ENCODE measurements at places on chromosomes 3 and 15.

DNA sequence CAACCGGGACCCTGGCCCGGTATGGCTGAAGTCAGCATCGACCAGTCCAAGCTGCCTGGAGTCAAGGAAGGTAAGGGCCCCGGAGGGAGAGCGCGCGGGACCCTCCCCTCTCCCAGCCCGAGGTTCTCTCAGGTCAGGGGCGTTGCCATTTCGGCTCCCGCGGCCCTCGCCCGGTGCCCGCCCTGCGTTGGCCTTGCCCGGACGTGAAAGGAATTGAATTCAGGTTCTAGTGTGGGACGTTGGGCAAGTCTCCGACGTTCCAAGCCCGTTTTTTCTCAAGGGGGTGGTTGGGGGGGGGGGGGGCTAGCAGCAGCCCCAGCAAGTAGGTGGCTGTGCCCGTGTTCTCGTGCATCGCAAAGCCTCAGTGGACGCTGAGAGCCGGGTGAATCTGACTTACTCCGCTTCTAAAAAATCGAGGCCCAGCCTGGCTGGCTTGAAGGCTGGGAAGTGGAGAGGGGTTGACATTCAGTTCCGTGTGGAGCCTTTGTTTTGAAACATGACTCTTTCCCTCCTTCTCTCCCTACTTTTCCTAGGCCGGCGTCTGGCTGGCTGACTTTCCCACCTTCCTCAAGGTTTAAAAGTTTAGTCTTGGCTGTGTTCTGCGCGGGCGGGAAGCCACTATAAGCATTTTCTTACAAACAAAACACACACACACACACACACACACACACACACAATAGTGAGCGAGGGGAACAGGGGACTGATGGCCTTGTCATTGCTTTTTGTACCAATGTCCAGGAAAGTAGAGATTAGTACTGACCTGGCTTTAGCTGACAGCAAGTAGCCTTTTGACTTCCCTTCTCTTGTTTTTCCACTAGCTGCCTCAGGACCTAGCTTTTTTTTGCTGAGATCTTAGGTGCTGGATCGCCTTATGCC, at the start of gene UTS2B:
UTS2B (minus strand) TSS at position 873 of the 876 bp plus-strand sequence. CDS start 48,337 bp downstream, outside the sequence.
- DNase-seq = peak; percentile 10

- no peak for DNase-seq
These were observed 41.9 kb downstream of the NOX5 start for GRCh38 chr15:69056365-69056764.

DNA sequence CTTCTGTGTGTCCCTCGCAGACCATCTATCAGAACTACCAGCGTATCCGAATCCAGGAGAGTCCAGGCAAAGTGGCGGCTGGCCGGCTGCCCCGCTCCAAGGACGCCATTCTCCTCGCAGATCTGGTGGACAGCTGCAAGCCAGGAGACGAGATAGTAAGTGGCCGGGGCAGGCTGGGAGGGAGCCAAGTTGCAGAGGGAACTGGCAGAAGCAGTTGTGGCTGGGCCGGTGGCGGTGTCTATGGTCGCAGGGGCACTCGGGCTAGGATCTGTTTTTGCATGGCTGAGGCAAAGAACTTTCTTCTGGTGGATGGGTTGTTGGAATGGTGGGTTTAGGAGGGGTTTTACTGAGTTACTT, 10.1 kb downstream of the MCM2 start:
- no peak for DNase-seq

GRCh38 chr3:183161552-183162336, 790 bp downstream of the LAMP3 start:
- DNase-seq = no peak

DNA sequence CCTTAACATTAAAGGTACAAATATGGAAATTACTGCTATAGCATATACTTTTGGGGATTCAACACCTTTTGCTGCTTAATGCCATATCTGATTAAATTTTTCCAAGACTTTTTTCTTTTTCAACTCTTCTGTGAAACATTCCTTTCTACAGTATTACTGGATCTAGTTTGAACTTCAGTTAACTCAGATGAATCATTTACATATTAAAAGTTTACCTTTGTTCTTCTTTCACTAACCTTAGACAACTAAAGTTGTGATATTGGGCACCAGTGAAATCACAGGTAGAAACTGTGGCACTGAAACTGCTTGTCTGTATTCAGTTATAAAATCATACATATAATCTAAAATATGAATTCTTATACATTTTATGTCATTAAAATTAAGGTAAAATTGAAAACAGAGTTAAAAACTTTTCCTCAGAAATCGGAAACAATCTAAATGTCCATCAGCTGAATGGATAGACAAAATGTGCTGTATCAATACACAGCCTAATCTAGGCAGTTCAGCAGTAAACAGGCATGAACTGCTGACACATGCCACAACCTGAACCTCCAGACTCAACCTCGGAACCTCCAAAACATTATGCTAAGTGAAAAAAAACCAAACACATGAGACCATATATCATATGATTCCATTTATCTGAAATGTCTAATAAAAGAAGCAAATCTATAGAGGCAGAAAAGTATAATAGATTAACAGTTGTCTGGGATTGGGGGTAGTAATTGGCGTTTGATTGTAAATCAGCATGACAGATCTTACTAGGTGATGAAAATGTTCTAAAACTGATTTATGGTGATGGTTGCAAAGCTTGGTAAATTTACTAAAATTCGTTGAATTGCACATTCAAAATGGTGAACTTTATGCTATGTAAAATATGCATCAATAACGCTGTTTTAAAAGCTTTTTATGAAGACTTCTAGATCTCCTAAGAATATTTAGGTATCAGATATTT, 50.0 kb downstream of the PPARG start:
- no peak for DNase-seq

DNA sequence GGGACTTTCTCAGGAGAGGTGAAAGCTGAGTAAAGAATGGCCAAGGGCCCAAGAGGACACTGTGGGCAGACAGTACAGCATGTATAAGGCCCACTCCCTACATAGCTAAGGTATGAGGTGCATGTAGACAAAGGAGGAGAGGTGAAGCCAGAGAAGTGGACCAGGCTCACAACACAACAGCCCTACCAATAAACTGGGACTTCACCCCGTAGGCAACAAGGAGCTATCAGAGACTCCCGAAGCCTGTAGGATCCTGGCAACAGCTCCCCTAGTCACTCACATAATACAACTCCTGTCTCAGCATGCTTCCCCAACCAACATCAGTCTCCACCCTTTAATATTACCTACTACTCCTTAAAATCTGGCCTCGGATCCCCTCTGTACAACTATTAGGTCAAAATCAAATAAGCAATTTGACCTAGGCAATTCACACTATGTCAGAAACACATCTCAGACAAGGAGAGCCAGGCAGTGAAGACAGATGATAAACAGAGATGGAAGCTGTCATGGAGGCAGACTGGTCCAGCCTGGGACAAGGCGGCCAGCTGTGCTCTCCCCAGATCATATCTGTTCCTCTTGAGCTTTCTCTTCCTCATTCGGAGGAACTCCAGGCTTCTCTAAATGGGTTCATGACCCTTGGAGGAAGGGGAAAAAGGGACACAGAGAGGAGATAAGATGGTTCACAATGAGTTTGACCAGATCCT, 1.4 kb downstream of the XXYLT1 start:
- DNase-seq = no peak

- DNase-seq = no peak
These were observed 216.1 kb downstream of the ATP8B4 start for GRCh38 chr15:49902685-49903501.

DNA sequence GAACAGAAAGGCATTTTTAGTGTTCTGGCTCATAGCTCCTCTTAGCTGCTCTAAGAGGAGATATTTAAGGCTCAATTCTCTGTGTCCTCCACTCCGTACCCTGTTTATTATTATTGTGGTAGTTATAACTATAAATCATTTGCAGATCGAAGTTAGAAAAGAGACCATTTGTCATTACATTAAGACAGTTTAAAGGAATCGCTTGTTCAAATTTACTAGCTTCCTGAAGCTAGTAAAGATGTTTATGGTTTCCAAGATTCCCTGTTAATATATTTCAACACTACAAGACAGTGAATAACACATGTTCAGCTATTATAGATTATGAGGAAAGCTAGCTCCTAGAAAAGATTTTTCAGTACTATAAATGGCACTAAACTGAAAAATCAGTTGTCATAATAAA, 12.6 kb downstream of the ATXN7 start:
- DNase-seq = no peak

DNA sequence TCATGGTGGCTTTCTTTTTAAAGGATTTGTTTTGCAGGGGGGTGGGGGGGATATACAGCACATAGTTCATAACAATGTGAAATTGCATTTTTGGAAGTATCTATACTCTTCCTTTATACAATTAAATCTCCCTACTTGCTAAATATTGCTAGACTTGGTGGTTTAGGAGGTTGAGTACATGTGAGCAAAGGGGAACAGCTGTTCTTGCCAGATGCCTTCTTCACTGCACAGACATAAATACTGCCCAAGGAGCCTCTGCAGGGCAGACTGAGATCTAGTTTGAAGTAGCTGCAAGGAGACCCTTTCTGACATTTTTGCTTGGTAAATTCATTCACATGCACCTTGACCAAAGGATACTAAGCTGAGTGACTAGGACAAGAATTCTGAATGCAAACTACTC, 228.6 kb upstream of the IL12A start:
- no peak for DNase-seq

DNA sequence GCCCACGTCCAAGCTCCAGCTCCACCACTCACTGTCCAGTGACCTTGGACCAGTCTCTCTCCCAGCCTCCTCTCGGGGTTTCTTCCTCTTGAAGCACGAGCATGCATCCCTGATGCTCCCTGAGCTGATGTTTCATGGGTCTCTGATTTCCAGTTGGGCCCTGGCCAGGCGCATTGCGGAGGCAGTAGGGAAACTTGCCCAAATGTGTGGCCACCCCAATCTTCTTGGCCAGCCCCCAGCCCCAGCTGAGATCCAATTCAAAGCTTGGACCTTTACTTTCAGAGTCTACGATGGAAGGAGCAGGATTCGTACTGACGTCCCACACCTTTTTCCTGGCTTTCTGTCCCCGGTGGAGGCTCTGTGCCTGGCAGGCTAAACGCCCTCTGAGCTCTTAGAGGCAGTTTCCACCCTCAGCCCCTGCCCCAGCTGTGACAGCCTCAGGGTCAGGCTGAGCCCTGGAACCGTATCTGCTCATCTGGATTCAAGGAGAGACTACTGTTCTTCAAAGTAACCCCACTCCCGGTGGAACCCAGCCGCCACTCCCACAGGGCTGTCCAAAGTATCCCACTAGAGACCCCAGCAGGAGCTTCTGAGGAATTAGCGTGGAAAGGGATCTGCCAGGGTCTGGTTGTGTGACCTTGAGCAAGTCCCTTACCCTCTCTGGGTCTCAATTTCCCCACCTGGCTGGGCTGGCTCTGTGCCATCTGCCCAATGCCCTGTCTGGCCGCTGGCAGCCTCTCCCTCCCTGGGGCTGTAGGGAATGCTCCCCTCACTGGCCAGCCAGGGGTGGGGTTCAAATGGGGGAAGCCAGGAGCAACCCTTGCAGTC, 37.4 kb downstream of the CPN2 start:
- DNase-seq = no peak
